ENCODE measurements at places on chromosomes 16 and 17.

DNA sequence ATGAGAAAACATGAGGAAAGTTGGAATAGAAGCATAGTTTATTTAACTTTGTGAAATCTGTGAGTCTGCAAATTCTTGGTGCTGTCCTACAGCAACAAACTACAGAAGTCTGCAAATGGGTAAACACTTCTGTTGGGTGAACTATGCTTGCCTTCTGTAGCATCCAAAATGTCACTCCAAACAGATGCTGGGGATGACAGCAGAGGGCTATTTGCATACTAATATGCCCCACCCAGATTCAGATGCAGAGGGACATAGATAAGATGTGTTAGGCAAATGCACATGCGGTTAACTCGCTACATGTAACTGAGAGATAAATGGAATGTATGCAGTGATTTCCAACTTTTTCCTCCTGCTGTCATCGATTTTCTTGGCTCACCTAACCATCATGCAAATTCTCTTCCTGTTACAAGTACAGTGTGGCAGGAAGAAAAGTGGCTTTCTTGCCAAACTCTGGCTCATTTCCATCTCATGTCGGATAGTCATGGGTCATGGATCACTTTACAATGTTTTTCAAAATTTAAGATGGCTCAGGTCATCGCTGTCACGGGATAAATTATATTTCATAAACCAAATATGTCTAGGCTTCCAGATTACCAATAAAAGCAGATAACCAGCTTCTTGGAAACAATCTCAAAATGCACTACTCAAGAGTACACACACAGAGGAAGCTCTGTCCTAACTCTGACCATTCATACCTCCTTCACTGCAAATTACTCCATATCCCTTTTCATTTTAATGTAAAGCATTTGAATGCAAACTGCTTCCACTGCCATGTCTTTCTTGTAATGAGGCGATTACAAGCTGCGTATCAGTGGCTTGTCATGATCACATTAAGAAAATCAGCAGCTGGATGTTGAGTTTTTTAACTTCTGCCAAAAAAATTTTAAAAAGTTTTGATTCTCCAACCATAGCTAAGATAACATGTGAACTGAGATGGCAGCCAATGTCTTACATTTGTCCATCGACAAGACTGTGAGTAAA, 47.7 kb downstream of the ADAMTS18 start:
- DNase-seq = no peak

DNA sequence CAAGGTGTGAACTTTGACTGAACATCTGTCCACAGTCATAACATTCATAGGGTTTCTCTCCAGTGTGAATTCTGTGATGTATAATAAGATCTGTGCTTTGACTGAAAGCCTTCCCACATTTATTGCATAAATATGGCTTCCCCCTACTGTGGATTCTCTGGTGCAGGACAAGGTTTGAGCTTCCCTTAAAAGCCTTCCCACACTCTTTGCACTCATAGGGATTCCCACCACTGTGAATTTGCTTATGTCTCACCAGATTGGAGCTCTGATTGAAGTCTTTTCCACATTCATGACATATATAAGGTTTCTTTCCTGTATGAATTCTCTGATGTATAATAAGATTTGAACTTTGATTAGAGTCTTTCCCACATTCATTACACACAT, 8.3 kb downstream of the ZNF594 start:
- DNase-seq = no peak

DNA sequence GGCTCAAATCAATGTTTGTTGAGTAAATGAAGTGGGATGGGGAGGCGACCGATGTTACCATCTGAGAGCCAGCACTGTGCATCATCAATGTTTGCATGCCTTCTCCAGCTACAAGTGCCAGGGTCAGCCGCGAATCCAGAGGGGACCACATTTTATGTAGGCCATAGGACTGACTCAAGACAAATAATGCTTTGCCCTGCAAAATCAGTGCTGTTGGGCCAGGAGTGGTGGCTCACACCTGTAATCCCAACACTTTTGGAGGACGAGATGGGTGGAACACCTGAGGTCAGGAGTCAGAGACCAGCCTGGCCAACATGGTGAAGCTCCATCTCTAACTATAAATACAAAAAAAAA, 53.1 kb upstream of the WSB1 start:
- no peak for DNase-seq

GRCh38 chr17:39236450-39236927, 10.7 kb upstream of the STAC2 start:
- no peak for DNase-seq

GRCh38 chr17:64063766-64064224, 43.4 kb upstream of the ICAM2 start:
- peak; percentile 58 for DNase-seq

Measured in activated gamma-delta T cell treated with Interleukin-2 at 50 U/mL for 16 hours (primary cell).